ENCODE measurements at places on chromosomes 13 and 19.

DNA sequence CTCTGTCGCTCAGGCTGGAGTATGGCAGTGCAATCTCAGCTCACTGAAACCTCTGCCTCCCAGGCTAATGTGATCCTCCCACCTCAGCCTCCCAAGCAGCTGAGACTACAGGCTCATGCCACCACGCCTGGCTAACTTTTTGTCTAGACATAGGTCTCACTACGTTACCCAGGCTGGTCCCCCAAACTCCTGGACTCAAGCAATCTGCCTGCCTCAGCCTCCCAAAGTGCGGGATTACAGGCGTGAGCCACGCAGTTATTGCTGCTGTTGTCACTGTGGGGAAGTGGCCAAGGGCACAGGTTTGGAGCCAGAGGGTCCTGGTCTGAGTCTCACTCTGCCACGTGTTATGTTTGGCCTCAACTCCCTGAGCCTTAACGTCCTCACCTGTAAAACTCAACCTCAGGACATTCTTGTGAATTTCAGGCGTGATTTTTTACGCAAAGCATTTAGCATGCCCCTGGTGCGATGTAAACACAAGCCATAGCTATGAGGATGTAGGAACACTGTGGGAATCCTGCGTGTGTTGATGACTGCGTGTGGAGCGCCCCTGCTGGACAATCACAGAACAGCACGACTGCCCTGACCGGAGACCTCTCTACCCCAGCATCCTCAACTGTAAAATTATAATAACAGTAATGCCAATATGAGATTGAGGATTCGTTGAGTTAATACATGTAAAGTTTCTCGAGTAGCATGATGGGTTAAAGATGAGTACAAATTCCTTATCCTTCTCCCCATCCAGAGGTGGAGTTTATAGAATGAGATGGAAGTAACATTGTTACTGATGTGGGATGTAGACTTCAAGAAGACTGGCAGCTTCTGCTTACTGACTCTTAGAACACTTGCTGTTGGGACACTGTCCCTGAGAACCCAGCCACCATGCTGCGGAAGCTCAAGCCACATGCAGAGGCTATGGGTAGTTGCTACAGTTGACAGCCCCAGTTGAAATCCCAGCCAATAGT, 41.8 kb upstream of the PNMA8B start:
- no peak for DNase-seq

- no peak for DNase-seq
These were observed 20.1 kb downstream of the PCCA start for GRCh38 chr13:100108913-100109507.

DNA sequence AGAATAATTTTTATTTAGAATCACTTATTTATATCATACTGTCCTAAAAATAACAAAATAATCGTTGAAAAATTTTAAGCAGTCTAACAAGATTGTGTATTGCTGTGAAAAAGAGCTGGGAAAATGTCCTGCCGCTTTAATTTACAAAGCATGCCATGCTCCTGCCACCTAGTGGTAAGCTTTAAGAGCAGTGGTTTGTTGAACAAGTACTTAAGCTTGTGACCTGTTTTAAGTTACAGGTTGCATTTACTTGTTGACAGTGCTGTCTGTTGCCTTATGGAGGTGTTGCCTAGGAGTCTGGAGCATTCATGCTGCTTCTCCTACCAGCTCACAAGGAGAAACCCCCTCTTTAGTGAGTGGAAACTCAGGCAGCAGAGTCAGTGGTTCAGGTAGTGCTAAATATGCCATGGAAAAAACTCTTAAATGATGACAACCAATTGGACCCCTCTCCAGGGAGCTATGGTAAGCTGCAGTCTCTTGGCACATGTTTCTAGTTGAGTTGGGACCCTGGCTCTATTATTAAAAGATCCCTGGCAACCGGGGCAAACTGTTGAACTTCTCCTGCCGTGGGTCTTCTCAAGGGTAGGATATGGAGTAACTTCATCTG, 68.4 kb downstream of the SPATA13 start:
- DNase-seq = no peak

DNA sequence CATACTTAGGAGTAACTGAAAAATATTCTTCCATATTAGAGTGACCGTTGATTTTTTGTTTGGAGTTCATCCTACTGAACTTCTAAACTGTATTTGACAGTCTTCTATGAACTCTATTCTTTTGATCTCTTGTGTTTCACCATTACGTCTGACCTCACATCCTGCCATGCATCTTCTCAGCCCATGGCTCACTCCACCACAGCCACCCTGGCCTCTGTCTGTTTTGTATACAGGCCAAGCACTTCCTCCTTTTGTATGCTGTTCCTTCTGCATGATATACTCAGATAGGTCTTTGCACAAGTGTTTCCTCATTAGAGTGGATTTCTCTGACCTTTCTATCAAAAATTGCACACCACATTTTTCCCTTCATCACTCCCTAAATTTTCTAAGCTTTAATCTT, 119.9 kb downstream of the MAB21L1 start:
- DNase-seq = no peak

- DNase-seq = no peak
These were observed 75.2 kb upstream of the C13orf46 start for GRCh38 chr13:114049026-114049425.

DNA sequence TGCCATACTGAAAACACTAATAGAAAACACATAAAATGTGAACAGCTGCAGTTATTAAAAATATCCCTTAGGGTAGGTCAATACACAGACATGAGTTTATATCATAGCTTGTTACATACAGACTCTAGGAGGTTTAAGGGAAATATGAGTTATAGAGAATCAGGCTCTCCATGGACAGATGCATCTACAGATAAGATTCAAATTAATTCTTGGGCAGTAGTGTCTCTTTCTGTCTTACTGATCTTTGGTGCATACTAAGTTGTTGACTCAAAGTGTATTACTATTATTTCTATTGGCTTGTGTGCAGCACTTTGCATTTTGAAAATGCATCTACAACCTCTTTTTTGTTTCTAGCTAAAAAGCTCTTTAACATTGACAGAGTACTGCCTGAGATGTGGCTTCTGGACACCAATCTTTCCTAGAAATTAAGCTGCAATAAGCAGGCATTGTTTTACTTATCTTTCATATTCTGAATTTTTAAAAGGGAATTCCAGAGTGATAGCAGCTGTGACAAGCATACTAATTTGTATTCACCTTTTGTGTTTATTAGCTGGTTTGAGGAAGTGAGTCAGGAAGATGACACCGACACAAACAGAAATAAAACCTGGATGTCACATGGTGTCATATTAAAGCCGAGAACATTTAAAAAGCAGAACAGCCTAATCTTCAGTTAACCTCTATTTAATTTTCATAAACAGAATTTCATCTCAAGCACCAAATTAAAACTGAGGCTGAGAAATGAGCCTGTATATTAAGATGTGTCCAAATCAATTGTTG, 399.0 kb downstream of the PCDH9 start:
- no peak for DNase-seq

- no peak for DNase-seq
These were observed 6.6 kb downstream of the EPS8L1 start for GRCh38 chr19:55082020-55082851.

DNA sequence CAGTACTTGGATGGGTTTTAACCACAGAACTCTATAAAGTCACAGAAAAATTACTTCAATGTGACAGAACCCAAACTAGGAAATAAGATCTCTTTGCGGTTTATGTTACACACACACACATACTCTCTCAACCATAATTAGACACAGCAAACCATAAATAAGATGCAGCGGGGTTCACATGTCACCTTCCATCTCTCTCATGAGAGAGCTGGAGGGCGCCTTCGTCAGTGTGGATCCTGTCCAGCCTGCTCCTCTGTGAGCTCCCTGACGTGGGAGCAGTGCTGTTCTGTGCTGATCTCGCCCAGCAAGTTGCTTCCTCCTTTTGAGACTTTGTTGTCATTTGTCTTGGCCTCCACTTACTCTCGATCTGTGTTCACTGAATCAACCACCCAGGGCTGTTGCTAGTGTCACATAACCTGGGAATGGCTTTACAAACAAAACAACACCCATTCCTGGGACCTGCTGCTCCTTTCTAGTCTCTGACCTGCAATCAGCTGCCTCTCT, 204.9 kb upstream of the KL start:
- DNase-seq = no peak

GRCh38 chr13:99406799-99407201, 94.5 kb upstream of the TM9SF2 start:
- no peak for DNase-seq

DNA sequence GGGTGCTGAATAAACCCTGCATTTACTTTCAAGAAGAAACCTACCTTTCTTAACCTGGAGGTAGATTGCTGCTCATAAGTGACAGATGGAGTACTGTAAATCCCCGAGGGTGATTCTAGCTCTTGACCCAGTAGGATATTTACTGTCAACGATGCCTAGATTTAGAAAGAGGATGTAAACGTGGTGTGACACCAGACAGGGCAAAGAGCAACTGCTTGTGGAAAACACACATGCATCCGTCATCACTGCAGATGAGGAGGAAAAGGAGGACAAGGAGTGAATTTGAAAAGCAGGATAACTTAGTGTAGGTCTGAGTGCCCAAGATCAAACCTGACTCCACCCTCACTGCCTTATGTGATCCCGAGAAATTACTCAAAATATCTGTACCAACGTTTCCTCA, 9.8 kb upstream of the CLN5 start:
- no peak for DNase-seq

GRCh38 chr13:113657851-113658741, at the start of gene ATP4B:
Gene ATP4B, minus strand, starts transcription at chr13:113658198. Its CDS starts 54 bp downstream, at chr13:113658144.
- DNase-seq = no peak

GRCh38 chr19:4477034-4477801, 5.1 kb downstream of the HDGFL2 start:
- no peak for DNase-seq

DNA sequence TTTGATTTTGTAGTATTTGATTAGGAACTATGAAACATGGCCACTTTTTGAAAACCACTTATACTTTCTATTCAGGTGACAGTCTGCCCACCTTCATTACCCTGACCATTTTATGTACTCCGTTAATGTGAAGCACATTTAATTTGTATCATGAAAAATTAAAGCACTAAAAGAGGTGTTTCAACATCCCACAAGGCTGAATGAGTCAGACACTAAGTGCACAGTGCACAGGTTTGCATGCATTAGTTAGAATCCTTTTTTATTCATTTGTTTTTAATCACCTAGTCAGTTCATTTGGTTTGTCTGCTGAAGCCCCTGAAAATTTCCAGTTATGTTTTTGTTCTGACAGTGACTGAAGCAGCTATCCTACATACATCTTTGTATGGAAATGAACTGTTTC, 271.0 kb downstream of the SLITRK5 start:
- no peak for DNase-seq

GRCh38 chr19:7120499-7120898, 51.0 kb downstream of the ZNF557 start:
- DNase-seq = no peak

GRCh38 chr19:29655648-29656335, 9.5 kb upstream of the PLEKHF1 start:
- no peak for DNase-seq

DNA sequence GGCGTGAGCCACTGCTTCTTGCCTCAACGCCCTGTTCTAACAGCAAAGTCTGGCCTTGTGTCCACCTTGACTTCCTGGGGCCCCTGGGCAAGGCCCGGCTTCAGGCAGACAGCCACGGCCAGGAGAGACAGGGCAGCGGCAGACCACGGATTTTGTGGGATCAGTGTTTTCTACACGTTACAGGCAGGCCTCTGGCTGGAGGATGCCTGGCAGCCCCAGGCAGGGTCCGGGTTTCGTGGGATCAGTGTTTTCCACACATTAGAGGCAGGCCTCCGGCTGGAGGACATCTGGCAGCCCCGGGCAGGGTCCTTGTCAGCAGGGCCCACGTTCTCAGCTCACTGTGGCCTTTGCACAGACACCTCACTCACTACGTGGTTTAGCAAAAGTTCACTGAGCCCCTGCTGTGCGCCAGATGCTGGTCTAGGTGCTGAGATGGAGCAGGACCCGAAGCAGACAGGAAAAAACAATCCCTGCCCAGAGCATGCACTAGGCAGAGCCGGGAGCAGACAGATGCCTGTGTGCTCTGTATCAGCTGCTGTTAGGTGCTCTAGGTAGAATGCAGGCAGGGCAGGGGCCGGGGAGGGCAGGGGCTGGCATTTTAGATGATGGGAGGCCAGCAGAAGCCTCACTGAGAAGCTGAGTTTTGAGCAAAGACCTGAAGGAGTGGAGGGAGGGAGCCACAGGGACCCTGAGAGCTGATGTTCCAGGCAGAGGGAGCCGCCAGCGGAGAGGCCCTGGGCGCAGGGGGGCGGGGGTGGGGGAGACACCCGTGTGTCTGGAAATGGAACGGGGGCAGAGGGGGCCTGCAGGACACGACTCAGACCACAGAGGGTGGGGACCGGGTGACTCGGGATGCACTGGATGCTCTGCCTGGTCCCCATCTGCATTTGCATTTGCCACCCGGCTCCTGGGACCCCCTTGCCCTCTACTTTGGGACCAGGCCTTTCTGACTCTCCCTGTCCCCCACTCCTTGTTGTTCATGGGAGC, 25.0 kb upstream of the NCCRP1 start:
- no peak for DNase-seq

GRCh38 chr19:18704054-18704453, 20.6 kb downstream of the CRTC1 start:
- DNase-seq = no peak

All from NCI-H1417 treated with DMSO at 0.1 percent for 48 hours (cell line).